ENCODE measurements at places on chromosomes 3 and 15.

- DNase-seq, result no peak
Measured at GRCh38 chr15:70190965-70191364, 93.2 kb upstream of the TLE3 start.

GRCh38 chr15:67066959-67067853 is 1.8 kb downstream of the SMAD3 start:
- no peak for DNase-seq

GRCh38 chr3:60917141-60917540 is 334.1 kb downstream of the FHIT start:
- no peak for DNase-seq

DNA sequence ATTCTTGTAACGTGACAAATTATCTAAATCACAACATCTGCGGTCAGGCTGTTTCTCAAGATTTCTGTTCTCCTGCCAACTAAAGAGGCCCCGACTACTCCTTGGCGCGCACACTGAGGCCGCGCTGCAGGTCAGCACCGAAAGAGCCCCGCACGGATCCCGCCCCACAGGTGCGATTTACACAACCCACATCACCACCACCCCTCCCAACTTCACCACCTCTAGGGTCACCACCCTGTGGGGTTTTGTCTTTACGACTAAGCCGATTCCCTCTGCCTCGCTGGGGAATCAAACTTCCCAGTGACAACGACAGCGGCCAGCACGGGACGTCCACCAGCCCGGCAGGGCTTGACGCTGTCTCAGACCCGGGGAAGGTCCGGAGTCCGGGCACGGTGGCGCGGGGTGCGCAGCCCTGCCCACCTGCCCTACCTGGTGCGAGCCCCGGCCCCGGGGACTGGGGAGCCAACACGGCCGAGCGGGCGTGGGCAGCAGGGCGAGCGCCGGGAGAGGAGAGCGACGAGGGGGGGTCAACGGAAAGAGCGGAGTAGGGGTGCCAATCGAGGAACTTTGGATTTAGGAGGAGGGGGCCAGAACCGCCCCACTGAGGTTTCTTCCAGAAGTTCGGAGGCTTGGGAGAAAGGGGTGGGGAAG is 764 bp downstream of the UACA start:
- no peak for DNase-seq

DNA sequence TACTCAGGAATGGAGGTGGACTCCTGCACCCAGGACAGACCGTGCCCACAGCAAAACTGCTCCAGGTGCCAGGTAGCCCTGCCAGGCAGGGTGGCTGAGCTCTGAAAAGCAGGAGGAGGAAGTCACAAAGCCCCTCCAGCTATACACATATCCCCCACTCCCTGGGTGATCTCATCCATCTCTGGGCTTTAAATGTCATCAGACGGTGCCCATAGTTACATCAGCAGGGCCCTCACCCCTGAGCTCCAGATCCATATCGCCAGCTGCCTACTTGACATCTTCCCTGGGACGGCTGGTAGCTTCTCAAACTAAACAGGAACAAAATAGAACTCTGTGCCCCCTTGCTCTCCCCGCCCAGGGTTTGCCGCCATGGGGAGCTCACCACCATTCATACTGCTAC is 87.7 kb downstream of the MEGF11 start:
- no peak for DNase-seq
